Osteocyte (in vitro differentiated cells): ENCODE measurements at places on chromosomes 11 and 22. TPM values are rescaled to one million over a fixed set of nuclear protein-coding genes. Genes with fewer than 3 reads are reported as not detected.

DNA sequence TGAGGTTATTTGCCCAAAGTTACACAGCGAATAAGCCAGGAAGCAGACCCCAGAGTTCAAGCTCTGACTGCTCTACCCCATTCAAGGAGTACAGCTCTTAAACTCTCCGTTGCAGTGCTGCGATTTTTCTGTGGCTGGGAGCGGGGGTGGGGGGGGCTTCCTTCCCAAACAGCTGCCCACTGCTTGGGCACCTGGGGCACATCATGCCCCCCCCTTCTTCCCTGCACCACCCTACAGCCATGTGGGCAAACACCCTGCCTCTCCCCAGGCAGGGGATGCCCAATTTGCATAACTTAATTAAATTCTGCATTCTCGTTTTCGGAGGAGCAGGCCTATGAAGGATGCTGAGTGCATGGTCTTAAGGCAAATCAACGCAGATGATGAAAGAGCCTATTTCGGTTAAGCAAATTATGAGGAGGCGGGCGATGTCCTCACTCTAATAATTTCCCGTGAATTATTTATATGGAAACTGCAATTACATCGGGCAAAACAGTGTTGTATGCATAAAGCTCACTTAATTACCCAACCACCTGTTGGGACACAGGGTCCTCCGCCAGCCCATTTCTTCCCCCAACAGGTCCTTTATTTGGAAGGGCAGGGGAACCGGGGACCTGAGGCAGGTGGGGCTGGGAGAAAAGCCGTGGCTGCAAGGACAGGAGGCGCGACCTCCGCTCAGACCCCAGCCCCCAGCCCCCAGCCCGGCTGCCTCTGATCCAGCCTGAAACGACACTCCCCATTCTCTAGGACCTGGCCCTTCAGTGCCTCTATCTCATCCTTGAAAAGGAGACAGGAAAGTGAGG, 610.5 kb downstream of the BUD13 start:
- no peaks in the 10 kb centered on the region for H3K36me3 ChIP-seq
- no peak overlapping the region for H3K27ac ChIP-seq
- no peak overlapping the region for H3K4me3 ChIP-seq
- peaks cover 16% of the 10 kb centered on the region for H3K27me3 ChIP-seq
- H3K4me1 ChIP-seq: no peaks in the 10 kb centered on the region

- H3K36me3 ChIP-seq: no peaks in the 10 kb centered on the region
- H3K4me1 ChIP-seq: no peaks in the 10 kb centered on the region
- no peak overlapping the region for H3K27ac ChIP-seq
Observed at GRCh38 chr11:131052367-131052766, 136.1 kb upstream of the SNX19 start.

- no peak overlapping the region for H3K27ac ChIP-seq
- no peak for DNase-seq
- H3K36me3 ChIP-seq: no peaks in the 10 kb centered on the region
- H3K4me1 ChIP-seq: no peaks in the 10 kb centered on the region
Observed at GRCh38 chr22:34036931-34037330, 116.7 kb upstream of the LARGE1 start.

DNA sequence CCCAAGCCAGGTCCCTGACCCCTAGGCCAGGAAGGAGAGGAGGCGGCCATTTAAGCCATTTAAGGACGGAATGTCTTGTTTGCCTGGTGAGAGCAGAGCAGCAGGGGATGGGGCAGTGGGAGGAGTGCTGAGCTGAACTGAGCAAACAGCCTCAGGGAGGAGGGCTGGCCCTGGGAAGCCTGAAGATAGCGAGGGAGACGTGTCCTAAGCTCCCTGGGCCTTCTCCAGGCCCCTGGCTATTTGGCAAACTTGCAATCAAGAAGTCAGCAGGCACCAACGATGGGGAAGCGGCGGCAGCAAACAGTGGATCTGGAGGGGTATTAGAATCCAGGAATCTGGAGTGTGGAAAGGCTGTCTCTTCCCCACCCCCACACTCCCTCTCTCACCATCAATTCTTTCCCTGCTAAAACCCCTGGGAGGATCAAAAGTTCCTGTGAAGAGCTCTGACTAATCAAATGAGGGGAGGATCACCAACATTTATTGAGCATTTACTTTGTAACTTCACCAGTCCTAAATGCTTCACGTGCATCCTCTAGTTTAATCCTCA, 8.8 kb downstream of the BCL9L start:
- H3K4me1 ChIP-seq: peaks cover 96% of the 10 kb centered on the region
- H3K27ac ChIP-seq: peak overlapping the region; percentile 100
- H3K4me3 ChIP-seq: peak overlapping the region; percentile 75

GRCh38 chr11:44051171-44051570, 3.4 kb downstream of the ACCSL start:
- H3K4me3 ChIP-seq: no peak overlapping the region
- H3K36me3 ChIP-seq: no peaks in the 10 kb centered on the region
- no peak overlapping the region for H3K27ac ChIP-seq
- peaks cover 25% of the 10 kb centered on the region for H3K27me3 ChIP-seq
- H3K4me1 ChIP-seq: no peaks in the 10 kb centered on the region
- no peak for DNase-seq

GRCh38 chr11:44775366-44775984, 48.7 kb downstream of the TSPAN18 start:
- H3K27me3 ChIP-seq: no peaks in the 10 kb centered on the region
- H3K4me3 ChIP-seq: no peak overlapping the region
- H3K27ac ChIP-seq: no peak overlapping the region

GRCh38 chr22:46693634-46694415, 44.2 kb downstream of the CERK start:
- H3K4me3 ChIP-seq: no peak overlapping the region
- H3K36me3 ChIP-seq: peaks cover 28% of the 10 kb centered on the region
- H3K27me3 ChIP-seq: no peaks in the 10 kb centered on the region

GRCh38 chr22:37177221-37177620, 10.8 kb downstream of the C1QTNF6 start:
- DNase-seq: no peak
- peaks cover 4% of the 10 kb centered on the region for H3K36me3 ChIP-seq
- H3K27me3 ChIP-seq: peaks cover 10% of the 10 kb centered on the region

DNA sequence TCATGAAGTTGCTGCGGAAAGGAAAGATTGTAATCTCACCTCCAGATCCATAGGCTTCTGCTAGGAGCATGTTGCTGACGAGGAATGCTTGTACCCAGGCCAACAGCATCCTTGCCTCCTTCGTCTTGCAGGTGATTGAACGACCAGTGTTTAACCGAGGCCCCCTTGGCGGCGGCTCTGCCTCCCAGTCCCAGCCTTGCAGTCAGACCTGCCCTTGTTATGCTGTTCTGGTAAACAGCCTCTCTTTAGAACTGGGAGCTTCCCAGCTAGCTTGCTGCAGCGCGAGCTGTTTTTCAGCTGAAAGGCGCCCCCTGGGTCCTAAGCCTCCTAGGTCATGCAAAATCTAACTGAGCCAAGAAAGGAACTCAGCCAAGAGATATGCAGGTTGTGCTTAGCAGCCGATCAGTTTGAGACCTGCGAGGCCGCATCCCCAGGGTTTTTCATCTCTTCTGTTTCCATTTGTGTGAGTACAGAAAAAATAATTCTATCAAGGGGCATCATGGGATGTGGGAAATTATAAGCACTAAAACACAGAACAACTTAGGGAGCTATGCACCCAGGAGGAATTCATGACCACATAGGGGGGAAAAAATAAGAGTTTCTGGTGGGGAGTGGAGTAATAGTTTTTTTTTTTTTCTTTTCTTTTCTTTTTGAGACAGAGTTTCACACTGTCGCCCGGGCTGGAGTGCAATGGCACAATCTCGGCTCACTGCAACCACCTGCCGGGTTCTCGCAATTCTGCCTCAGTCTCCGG, at the start of gene PIK3IP1:
Gene PIK3IP1, minus strand, starts transcription at position 253 of the 754 bp plus-strand sequence. Its CDS starts 144 bp downstream, at position 109.
- H3K27me3 ChIP-seq: peaks cover 7% of the 10 kb centered on the region
- peaks cover 21% of the 10 kb centered on the region for H3K4me1 ChIP-seq
- DNase-seq: no peak

DNA sequence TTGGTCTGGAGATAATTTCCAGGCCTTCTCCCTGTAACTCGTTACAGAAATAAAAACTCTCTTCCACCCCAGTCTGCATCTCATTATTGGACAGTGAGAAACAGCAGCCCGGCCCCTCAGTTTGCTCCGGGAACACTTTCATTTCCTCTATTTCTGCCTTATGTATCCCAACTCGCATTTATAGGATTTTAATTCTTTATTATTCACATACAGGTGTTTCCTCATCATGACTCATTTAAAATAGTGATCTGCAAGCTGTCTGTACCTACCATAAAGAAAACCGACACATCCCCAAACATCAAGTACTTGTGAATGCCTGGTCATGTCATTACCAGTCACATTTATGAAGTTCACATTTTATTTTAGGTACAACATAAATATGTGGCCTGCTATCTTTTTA, 42.8 kb downstream of the PIWIL3 start:
- no peak overlapping the region for H3K4me3 ChIP-seq
- no peak overlapping the region for H3K27ac ChIP-seq
- DNase-seq: no peak
- H3K27me3 ChIP-seq: peaks cover 43% of the 10 kb centered on the region
- H3K36me3 ChIP-seq: no peaks in the 10 kb centered on the region

DNA sequence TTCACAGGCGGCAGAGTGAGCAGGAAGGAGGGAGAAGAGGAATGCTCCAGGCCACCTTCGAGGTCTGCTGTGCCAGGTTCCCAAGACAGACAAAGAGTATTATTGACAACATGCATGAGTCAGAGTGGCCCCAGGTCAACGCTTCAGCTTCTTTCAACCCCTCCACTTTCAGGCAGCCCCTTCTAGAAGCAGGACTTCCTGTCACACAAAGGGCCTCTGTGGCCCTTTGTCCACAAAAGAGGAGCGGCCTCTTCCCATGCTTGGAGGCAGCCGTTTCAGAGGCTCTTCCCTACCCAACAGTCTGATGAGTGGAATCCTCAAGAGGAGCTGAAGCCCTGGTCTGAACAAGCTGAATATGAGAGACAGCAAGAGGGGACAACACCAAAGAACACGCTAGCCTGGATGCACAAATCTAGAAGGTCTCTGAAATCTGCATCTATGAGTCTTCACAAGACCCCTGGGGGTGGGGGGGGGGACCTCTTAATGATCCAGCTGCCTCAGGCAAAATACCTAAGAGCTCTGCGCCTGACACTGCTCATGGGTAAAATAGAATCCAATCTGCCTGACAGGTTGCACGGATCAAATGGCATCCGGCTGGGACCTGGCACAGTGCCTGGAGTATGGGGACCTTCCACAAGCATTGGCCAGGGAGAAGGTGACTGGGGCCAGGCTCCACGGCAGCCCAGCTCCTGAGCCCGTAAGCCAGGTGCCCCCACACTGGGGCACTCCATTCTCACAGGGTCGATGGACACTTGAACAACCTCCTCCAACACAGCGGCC, 67.5 kb downstream of the PACSIN2 start:
- H3K27ac ChIP-seq: peak overlapping the region; percentile 84
- peaks cover 5% of the 10 kb centered on the region for H3K36me3 ChIP-seq
- H3K27me3 ChIP-seq: no peaks in the 10 kb centered on the region
- DNase-seq: no peak
- H3K4me3 ChIP-seq: no peak overlapping the region
- H3K4me1 ChIP-seq: peaks cover 67% of the 10 kb centered on the region

DNA sequence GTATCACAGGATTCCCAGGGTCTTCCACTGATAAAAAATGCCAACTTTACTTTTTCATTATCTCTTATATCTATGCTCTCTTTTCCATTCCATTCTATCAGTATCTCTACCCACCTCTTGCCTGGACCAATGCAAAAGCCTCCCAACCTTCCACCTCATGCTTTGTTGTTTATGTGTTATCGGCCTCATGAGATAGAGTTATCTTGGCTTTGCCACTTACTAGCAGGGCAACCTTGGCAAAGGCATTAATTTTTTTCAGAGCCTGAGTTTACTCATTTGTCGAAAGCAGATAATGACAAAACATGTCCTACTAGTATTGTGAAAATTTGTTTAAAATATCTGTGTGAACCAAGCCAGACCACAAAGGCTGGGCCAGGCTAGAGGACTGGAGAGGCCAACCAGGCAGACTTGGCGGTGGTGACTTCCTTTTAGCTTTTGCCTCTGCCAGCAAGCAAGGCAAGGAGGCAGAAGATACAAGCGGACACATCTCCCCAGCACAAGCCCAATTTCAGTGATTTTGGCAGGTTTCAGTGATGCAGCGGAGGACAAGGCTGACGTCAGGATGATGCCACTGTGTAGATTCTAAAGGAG, 106.9 kb downstream of the ADAMTS15 start:
- H3K36me3 ChIP-seq: no peaks in the 10 kb centered on the region
- DNase-seq: no peak
- H3K4me3 ChIP-seq: no peak overlapping the region
- H3K27me3 ChIP-seq: no peaks in the 10 kb centered on the region

Gene P2RY6
- total RNA-seq: not detected in 2 replicates

Gene RBMXL2
- not detected in 2 replicates for total RNA-seq

Gene EXPH5
- total RNA-seq: 0.59 and 1.5 TPM in 2 replicates
